ENCODE measurements at places on chromosomes 2 and 18.

- DNase-seq, result no peak
These were observed 80.1 kb downstream of the KCNS3 start for GRCh38 chr2:17958466-17959092.

- no peak for DNase-seq
These were observed 323.7 kb downstream of the EN1 start for GRCh38 chr2:118523761-118524160.

GRCh38 chr2:14231391-14231898, 401.1 kb upstream of the LRATD1 start:
- DNase-seq, result no peak

DNA sequence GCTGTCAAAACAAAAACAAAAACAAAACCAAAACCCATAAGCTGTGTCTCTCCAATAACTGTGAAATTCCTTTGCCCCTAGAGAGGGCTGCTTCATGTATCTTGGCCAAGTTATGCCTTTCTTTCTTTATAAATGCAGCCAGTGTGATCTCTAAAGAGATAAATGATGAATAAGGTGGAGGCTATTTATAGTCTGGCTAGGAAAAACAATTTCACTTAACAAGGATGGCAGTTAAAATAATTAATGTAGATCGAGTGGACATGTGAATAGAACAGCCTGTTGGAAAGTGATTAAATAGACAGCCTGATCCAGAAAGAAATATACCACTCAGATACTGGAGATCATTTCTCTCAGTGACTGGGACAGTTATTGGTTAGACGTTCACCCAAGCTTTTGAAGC, 1666.9 kb upstream of the CELF4 start:
- no peak for DNase-seq

DNA sequence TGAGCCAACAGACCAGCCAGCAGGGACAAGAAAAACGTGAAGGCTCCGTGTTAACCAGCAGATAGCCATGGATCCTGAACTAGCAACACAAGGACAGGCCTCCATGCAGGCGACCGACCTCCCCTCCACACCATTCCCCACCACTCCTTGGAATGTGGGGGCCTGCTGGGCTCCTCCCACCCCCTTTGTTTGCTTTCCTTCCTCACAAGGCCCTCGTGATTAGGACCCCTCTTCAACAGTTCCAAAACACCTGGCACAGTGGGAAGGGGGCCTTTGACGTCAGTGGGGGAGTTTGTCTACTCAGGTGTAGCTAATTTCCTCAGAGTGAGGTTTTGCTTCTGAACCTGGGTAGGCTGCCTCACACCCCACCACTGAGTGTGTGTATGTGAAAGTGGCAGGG, 37.8 kb downstream of the SLC14A2 start:
- no peak for DNase-seq

- DNase-seq, result no peak
These were observed 58.6 kb upstream of the BCL11A start for GRCh38 chr2:60612033-60612432.

GRCh38 chr2:197322724-197323720, 12.4 kb upstream of the ANKRD44 start:
- DNase-seq, result no peak

DNA sequence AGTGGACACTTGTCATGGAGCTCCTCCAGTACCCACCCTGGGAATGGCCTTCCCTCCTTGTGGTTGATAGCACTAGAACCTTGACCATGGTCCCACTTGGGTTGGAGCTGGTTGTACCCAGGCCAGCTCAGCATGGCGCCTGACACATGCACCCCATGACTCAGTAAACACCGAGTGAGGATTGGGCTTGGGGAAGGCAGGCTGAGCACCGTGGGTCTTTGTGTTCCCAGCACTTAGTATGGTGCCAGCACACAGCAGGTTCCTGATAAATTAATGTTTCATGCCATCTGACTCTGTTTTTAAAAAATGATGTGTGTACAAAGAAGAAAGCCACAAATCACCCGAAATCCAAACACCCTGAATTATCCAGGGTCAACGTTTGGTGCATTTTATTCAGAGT, 69.8 kb downstream of the CIB4 start:
- DNase-seq, result no peak

DNA sequence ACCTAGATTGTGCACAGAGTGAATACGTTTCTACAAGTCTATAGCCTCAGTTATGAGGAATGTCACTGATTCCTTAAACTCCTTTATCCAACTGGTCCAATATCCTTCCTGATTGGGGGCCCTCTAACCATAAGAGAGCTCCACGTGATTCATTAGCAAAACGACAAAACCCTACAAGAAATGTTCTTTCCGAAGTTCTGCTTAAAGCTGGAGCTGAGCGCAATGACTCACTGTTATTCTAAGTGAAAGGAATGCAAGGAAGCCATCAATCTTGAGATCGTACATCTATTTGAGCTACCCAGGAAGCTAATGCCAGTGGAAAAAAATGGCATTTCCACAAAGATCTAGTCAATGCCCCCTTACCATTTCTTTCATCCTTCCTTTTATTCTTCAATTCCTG, 354.9 kb upstream of the CDH20 start:
- DNase-seq, result no peak

- DNase-seq, result no peak
These were observed 19.8 kb downstream of the CCT7 start for GRCh38 chr2:73253901-73254300.

DNA sequence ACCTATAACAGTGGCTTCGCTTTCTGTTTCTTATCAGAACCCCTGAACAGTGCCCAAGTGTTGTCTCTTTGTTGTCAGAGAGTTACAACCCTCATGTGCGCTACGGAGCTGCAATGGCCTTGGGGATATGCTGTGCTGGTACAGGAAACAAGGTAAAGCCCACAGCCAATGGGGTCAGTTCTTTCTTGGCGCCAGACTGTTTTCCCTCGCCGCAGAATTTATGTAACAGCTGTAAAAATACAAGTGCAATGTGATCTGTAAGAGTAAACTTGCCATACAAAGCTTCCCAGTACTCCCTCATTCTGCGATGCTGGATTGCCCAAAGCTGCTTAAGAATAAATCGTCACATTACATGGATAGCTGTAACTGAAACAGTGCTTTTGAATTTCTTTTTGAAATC, 13.9 kb upstream of the HTR2B start:
- no peak for DNase-seq

Measured in T1000 (cell line).